Activated CD4-positive, alpha-beta T cell treated with anti-CD3 and anti-CD28 coated beads, Interleukin-2, amount 10 ng/mL, durations not matched to agents 7 days and 5 days (primary cell): ENCODE measurements at places on chromosomes 2 and 18. TPM values are rescaled to one million over a fixed set of nuclear protein-coding genes. Genes with fewer than 3 reads are reported as not detected.

- no peak overlapping the region for H3K4me3 ChIP-seq
- no peaks in the 10 kb centered on the region for H3K4me1 ChIP-seq
- no peak overlapping the region for H3K27ac ChIP-seq
- no peaks in the 10 kb centered on the region for H3K27me3 ChIP-seq
- DNase-seq, result no peak
- no peaks in the 10 kb centered on the region for H3K36me3 ChIP-seq
Measured at GRCh38 chr2:188114014-188114413, 177.7 kb upstream of the GULP1 start.

- DNase-seq, result no peak
- H3K4me3 ChIP-seq, result no peak overlapping the region
- H3K27ac ChIP-seq, result no peak overlapping the region
- peaks cover 2% of the 10 kb centered on the region for H3K27me3 ChIP-seq
- H3K36me3 ChIP-seq, result no peaks in the 10 kb centered on the region
- no peaks in the 10 kb centered on the region for H3K4me1 ChIP-seq
Measured at GRCh38 chr2:207039225-207039624, 99.9 kb downstream of the CPO start.

DNA sequence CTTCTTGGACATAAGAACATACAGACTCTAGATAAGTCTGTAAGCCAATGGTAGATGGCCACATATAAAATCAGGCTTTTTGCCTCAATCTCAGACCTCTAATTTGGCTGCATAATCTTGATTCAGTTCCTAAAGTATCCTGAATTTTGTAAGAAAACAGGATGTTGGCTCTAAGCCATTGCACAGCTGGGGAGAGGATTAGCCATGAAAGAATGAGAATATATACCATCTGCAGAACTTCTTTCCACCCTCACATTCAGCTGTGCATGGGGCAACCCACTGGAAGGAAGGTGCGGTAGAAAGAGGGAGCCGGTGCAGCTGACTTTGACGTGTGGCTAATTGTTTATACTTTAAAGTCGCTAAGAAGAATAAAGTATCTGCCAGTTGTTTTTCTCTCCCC, 1061.6 kb upstream of the FAM98A start:
- no peak overlapping the region for H3K4me3 ChIP-seq
- no peaks in the 10 kb centered on the region for H3K36me3 ChIP-seq
- DNase-seq, result no peak
- H3K27ac ChIP-seq, result no peak overlapping the region
- H3K4me1 ChIP-seq, result no peaks in the 10 kb centered on the region

- no peaks in the 10 kb centered on the region for H3K36me3 ChIP-seq
- no peaks in the 10 kb centered on the region for H3K4me1 ChIP-seq
- no peak overlapping the region for H3K4me3 ChIP-seq
- no peak for DNase-seq
- no peak overlapping the region for H3K27ac ChIP-seq
Measured at GRCh38 chr2:14941151-14941631, 308.7 kb downstream of the LRATD1 start.

DNA sequence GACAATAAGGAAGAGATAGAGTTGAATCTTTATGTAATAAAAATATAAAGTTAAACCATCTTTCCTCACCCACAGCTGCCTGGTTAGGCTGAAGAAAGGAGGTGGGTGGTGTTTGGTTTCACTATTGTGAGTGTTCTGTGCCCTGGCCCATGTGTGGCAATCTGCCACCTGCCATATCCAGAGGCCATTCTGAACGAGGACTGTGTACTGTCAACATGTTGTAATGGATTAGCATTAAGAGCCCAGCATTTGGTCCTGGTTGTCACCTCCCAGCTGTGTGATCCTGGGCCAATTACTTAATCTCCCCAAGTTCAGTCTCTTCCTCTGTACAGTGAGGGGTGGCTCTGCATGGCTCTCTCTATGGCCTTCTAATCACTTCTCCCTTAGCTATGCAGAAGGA, 118.2 kb upstream of the SEC11C start:
- no peaks in the 10 kb centered on the region for H3K4me1 ChIP-seq
- peaks cover 18% of the 10 kb centered on the region for H3K27me3 ChIP-seq
- no peak overlapping the region for H3K27ac ChIP-seq
- H3K36me3 ChIP-seq, result no peaks in the 10 kb centered on the region

- no peak for DNase-seq
- H3K4me3 ChIP-seq, result no peak overlapping the region
- peaks cover 4% of the 10 kb centered on the region for H3K36me3 ChIP-seq
- H3K27me3 ChIP-seq, result peaks cover 27% of the 10 kb centered on the region
- no peak overlapping the region for H3K27ac ChIP-seq
Measured at GRCh38 chr18:57839942-57840381, 36.8 kb upstream of the ATP8B1 start.

DNA sequence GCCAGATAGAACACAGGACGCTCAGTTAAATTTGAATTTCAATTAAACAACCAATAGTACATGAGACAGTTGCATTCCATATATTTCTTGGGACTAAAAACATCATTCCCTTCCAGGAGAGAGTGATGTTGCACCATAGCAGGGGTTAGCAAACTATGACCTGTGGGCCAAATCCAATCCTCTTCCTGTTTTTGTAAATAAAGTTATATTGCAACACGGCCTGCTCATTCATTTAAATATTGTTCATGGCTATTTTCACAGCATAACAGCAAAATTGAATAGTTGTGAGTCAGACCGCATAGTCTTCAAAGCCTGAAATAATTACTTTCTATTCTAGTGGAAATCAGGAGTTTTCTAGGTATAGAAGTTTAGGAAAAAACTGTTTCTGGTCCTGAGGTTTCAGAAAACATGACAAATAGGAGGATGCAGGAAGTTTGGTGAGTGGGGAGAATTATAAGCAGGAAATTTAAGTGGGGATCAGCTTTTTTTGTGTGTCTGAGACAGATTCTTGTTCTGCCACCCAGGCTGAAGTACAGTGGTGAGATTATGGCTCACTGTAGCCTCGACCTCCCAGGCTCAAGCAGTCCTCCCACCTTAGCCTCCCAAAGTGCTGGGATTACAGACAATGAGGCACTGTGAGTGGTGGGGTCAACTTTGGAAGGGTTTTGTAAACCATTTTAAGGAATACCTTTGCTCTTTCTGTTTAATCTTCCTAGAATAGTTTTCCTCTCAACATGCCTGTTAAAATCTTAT, 131.5 kb downstream of the SOCS6 start:
- peaks cover 3% of the 10 kb centered on the region for H3K27me3 ChIP-seq
- H3K4me1 ChIP-seq, result peaks cover 7% of the 10 kb centered on the region
- H3K36me3 ChIP-seq, result no peaks in the 10 kb centered on the region
- no peak overlapping the region for H3K27ac ChIP-seq
- DNase-seq, result no peak

DNA sequence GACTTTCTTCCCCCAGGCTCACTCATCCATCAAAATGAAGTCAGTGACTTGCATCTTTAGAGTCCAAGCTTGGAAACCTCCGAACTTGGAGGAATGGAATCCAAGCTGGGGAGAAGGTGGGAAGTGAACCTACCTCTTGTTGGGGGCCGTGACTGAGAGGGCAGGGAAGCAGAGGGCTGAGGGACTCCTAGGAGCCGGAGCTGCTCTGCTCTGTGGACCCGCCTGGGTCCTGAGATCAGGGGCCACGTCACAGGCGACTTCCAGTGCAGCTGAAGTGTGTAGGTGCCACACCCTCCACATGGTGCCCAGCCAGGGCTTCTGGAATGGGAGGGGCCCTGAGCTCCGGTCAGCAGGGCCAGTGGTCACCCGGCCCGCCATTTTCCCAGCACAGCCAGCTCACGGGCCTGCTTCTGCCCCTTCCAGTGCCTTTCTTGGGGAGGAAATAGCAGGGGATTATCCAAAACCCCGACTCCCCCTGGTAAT, 63.4 kb upstream of the OTOS start:
- no peaks in the 10 kb centered on the region for H3K36me3 ChIP-seq
- H3K4me3 ChIP-seq, result no peak overlapping the region
- peaks cover 8% of the 10 kb centered on the region for H3K27me3 ChIP-seq

DNA sequence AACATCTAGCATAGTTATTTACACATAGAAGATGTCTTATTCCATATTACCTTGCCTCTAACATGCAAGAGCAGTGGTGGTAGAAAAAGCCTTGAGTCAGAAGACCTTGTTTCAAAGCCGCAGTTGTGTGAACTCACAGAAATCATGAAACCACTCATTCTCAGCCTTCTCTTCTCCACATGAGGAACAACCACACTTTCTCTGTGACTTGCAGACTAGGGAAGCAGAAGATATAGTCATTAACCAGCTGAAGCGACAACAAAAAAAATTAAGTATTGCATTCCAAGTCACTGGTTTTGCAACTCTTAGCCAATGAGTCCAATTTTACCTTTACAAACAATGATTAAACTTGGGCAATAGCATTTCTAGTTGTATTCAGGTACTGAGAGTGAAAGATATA, 19.0 kb downstream of the TWSG1 start:
- no peak overlapping the region for H3K4me3 ChIP-seq
- H3K4me1 ChIP-seq, result no peaks in the 10 kb centered on the region
- no peaks in the 10 kb centered on the region for H3K27me3 ChIP-seq
- no peaks in the 10 kb centered on the region for H3K36me3 ChIP-seq

GRCh38 chr2:138207074-138207930, 243.0 kb downstream of the HNMT start:
- no peak for DNase-seq
- H3K36me3 ChIP-seq, result no peaks in the 10 kb centered on the region
- H3K27me3 ChIP-seq, result no peaks in the 10 kb centered on the region
- H3K4me1 ChIP-seq, result no peaks in the 10 kb centered on the region
- H3K27ac ChIP-seq, result no peak overlapping the region

DNA sequence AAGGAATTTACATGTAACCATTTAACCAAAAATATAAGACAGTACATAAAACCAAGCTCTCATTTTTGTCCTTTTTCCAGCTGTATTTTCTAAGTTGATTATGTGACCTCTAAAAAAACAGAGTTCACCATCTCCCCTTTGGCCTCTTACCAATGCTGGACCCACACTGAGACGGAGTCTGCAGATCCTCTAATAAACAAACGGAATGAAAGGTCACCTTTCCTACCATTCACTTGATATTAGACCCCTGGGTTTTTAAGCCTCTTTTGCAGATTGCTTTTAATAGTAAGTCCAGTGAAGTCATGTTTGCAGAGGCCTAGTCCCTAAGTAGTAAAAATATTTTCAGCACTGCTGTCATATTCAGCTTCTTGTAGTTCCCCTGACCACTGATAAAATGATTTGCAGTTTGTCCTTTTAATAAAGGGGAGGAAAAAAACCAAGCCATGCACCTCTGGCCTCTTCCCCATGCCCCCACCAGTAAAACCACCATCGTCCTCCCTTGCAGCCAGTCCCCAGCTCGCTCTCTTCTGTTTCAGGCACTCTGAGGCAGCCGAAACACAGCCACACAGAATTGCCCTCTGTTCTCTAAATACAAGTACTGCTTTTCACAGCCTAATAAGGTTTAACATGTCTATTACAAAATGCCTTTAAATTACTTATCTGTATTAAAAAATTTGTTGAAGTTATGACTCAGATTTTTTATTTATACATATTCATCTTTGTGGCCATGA, 427.5 kb downstream of the PARD3B start:
- H3K4me3 ChIP-seq, result no peak overlapping the region
- no peak overlapping the region for H3K27ac ChIP-seq
- peaks cover 45% of the 10 kb centered on the region for H3K4me1 ChIP-seq
- H3K27me3 ChIP-seq, result no peaks in the 10 kb centered on the region
- H3K36me3 ChIP-seq, result peaks cover 53% of the 10 kb centered on the region

GRCh38 chr2:229931241-229931640, 8.9 kb downstream of the FBXO36 start:
- H3K27me3 ChIP-seq, result no peaks in the 10 kb centered on the region
- DNase-seq, result no peak
- no peaks in the 10 kb centered on the region for H3K36me3 ChIP-seq
- H3K4me1 ChIP-seq, result peaks cover 9% of the 10 kb centered on the region
- H3K27ac ChIP-seq, result no peak overlapping the region

DNA sequence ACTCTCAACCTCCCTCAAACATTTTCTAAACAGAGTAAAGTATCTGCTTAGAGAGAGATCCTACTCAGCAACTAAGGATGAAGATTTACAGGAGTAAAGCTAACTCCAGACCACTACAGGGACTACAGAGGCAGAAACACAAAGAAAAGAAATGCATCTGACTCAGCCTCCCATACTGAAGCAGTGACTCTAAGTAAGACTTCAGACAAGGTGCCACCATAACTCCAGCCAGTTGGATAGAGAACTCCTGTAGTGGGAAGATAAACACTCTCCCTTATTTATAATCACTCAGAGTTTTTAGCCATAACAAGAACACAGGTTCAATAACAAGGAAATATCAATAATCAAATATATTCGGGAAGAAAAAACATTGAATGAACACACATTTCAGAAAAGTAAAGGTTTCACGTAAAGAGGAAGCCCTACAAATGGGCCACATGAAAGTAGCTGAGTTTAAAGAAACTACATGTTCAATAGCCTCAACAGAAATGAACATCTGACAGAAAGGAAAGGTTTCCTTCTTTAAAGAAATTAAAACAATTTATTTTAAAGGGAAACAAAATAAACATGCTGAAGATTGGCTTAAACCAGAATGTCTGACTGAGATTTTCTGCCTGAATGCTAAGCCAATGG, 519.9 kb downstream of the KCNJ3 start:
- DNase-seq, result no peak
- H3K27ac ChIP-seq, result no peak overlapping the region
- H3K4me3 ChIP-seq, result no peak overlapping the region
- H3K4me1 ChIP-seq, result no peaks in the 10 kb centered on the region

GRCh38 chr18:23057096-23057495, 78.2 kb upstream of the CABLES1 start:
- H3K27me3 ChIP-seq, result peaks cover 16% of the 10 kb centered on the region
- H3K36me3 ChIP-seq, result no peaks in the 10 kb centered on the region
- H3K4me1 ChIP-seq, result peaks cover 2% of the 10 kb centered on the region
- DNase-seq, result no peak
- H3K27ac ChIP-seq, result no peak overlapping the region
- H3K4me3 ChIP-seq, result no peak overlapping the region

IL18RAP gene
- 3.8 TPM for total RNA-seq

TPRKB gene
- 33.6 TPM for total RNA-seq

NAT8 gene
- total RNA-seq, result not detected

NT5C1B gene
- not detected for total RNA-seq

RAPGEF4 gene
- 0.62 TPM for total RNA-seq

EDAR gene
- 0.87 TPM for total RNA-seq

CPO gene
- total RNA-seq, result not detected

NYAP2 gene
- not detected for total RNA-seq

ARMC9 gene
- total RNA-seq, result 0.45 TPM

C2orf92 gene
- 7.2 TPM for total RNA-seq

SFTPB gene
- total RNA-seq, result not detected

INHBB gene
- not detected for total RNA-seq

C2orf81 gene
- total RNA-seq, result 3.3 TPM

DSC2 gene
- not detected for total RNA-seq
